Activated CD8-positive, alpha-beta memory T cell treated with anti-CD3 and anti-CD28 coated beads, Interleukin-2, amount 10 ng/mL, durations not matched to agents 7 days and 5 days (primary cell): ENCODE measurements at places on chromosomes 5 and 9. TPM values are rescaled to one million over a fixed set of nuclear protein-coding genes. Genes with fewer than 3 reads are reported as not detected.

DNA sequence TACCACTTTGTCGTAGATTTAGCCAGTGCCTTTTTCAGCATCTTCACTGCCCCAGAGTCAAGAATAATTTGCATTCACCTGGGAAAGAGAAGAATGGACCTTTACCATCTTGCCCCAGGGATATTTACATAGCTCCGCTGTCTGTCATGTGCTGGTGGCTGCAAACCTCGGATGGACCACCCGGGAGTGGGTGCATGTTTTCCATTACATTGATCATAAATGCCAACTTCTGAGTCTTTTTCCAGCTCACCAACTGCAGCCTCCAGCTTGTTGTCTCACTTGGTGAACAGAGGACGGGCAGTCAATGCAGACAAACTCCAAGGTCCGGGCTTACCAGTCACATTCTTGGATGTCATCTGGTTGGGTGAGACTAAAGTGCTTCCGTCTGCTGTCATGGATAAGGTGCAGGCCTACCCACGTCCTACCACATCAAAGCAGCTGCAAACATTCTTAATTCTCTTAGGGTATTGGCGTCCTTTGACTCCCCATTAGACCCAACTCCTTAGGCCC is 155.8 kb upstream of the APC start:
- no peak overlapping the region for H3K27ac ChIP-seq
- no peak for DNase-seq
- H3K36me3 ChIP-seq, result no peaks in the 10 kb centered on the region
- H3K4me3 ChIP-seq, result no peak overlapping the region
- H3K27me3 ChIP-seq, result peaks cover 4% of the 10 kb centered on the region

DNA sequence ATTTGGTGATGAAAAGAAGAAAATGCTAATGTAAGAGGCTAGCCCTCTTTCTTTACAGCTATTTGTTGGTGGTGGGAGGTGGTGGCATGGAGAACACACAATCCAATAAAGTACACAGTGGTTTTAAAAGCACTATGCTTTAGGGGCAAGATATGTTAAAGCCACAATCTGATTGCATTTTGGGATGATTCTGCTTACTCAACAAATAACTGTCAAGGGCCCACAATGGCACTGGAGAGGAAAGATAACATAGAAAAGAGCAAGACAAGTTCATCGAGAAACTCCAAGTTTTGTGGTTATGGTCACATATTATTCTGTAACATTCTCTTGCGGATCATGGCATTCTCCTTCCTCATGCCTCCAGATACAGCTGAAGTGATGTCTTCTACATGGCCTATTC is 38.8 kb downstream of the OTP start:
- no peak for DNase-seq
- no peaks in the 10 kb centered on the region for H3K36me3 ChIP-seq
- peaks cover 37% of the 10 kb centered on the region for H3K27me3 ChIP-seq
- no peaks in the 10 kb centered on the region for H3K4me1 ChIP-seq

DNA sequence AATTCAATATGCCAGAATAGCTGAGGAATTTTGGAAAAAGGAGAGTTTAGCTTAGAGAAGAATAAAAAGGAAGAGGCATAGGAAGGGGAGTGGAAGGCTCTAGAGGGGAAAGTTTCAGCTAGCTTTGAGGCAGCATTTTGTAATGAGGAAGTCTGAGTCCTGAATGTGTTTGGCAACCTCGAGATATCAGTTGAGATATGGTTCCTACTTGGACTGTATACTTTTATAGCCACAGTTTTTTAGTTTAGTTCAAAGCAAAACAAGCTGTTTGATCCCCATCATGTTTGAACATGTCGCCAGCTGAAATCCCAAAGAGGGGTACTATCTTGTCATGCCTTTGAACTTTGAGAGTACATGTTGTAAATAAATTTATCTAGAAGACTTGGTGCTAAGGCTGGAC is 559.0 kb upstream of the FTMT start:
- no peaks in the 10 kb centered on the region for H3K4me1 ChIP-seq
- no peak overlapping the region for H3K27ac ChIP-seq
- no peaks in the 10 kb centered on the region for H3K27me3 ChIP-seq
- DNase-seq, result no peak
- H3K36me3 ChIP-seq, result no peaks in the 10 kb centered on the region
- H3K4me3 ChIP-seq, result no peak overlapping the region

DNA sequence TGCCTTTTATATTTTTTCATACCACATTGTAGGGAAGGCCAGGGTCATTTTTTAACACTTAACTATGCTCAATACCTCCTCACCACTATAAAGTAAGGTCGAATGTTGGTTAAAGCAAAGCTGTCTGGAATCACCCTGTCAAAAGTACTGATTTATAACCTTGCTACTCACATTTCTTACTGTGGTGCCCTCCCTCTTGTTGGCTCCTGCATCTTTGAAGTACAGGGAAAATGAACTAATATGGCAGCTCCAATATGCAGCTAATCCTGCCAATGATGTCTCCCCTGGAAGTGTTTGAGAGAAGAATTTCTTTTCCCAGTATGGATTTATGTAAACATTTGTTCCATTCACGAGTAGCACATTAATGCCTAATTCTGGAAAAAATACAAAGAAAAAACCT is 108.4 kb upstream of the RPS23 start:
- DNase-seq, result no peak
- H3K4me3 ChIP-seq, result no peak overlapping the region
- H3K36me3 ChIP-seq, result no peaks in the 10 kb centered on the region
- H3K27me3 ChIP-seq, result peaks cover 3% of the 10 kb centered on the region

GRCh38 chr5:81740758-81741157 is 10.1 kb downstream of the SSBP2 start:
- H3K4me3 ChIP-seq, result no peak overlapping the region
- no peak overlapping the region for H3K27ac ChIP-seq
- H3K36me3 ChIP-seq, result peaks cover 7% of the 10 kb centered on the region
- H3K27me3 ChIP-seq, result no peaks in the 10 kb centered on the region

DNA sequence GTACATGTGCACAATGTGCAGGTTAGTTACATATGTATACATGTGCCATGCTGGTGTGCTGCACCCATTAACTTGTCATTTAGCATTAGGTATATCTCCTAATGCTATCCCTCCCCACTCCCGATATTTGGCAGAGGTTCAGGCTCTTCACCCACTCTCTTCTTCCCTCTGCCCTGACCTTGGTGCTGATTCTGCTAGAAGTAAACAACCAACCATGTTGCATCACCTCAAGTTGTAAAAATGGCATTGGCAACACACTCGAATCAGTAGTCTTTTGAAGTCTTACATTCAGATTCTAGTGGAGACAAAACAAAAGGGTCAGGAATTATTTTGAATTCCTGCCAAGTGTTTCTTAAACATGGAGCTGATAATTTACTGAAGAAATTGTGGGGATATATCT is 40.0 kb downstream of the PRR16 start:
- no peaks in the 10 kb centered on the region for H3K27me3 ChIP-seq
- H3K4me3 ChIP-seq, result no peak overlapping the region
- H3K36me3 ChIP-seq, result no peaks in the 10 kb centered on the region
- H3K4me1 ChIP-seq, result no peaks in the 10 kb centered on the region
- DNase-seq, result no peak

- peaks cover 7% of the 10 kb centered on the region for H3K27me3 ChIP-seq
- no peak for DNase-seq
- no peak overlapping the region for H3K4me3 ChIP-seq
- no peaks in the 10 kb centered on the region for H3K4me1 ChIP-seq
- H3K27ac ChIP-seq, result no peak overlapping the region
- H3K36me3 ChIP-seq, result no peaks in the 10 kb centered on the region
Measured at GRCh38 chr5:1756481-1756880, 43.2 kb downstream of the MRPL36 start.

DNA sequence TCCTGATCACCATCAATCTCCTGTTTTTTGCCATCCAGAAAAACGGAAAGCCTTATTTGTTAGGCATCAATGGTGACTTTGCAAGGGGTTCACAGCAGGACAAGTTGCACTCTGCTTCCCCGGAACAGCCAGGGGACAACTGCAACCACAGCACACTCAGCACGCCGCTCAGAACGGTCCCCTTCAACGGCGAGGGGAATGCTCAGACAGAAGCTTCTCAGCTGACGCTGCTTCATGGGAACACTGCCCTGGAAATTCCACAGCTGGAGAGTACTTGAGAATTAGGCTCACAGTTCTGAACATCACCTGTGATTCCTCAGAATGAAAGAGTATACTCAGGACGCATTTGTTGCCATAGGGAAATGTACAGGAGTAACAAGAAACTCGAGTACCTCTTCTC is 40.1 kb upstream of the PLPP6 start:
- H3K36me3 ChIP-seq, result peaks cover 16% of the 10 kb centered on the region
- peaks cover 26% of the 10 kb centered on the region for H3K4me1 ChIP-seq
- no peak for DNase-seq
- no peak overlapping the region for H3K27ac ChIP-seq

DNA sequence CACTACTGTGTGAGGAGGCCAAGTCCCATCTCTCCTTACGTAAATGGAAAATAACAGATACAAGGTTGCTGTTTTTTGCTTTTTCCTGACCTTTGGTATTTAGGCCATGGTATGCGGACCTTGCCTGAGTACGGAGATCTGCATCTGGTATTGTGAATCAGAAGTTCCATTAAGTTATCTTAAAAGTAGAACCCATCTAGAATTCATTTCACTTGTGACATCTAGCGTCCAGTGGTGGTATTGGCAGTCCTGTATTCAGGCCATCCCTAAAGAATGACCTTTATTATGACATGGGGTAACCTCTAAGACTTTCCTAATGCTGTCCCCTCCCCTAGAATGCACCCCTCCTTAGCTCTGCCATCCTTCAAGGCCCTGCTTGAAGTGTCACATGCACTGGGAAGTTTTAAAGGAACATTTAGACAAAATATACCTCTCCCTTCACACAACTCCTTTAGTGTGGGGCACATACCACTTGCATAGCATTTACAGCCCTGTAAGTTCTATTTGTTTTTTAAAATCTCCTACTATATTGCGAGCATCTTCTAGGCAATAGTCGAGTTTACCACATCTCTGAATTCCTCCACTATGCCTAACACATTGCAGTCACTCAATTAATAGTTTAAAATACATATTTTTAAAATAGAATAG is 1.9 kb upstream of the SPDL1 start:
- no peak overlapping the region for H3K4me3 ChIP-seq
- DNase-seq, result peak; percentile 78
- peaks cover 28% of the 10 kb centered on the region for H3K27me3 ChIP-seq
- H3K36me3 ChIP-seq, result peaks cover 9% of the 10 kb centered on the region

DNA sequence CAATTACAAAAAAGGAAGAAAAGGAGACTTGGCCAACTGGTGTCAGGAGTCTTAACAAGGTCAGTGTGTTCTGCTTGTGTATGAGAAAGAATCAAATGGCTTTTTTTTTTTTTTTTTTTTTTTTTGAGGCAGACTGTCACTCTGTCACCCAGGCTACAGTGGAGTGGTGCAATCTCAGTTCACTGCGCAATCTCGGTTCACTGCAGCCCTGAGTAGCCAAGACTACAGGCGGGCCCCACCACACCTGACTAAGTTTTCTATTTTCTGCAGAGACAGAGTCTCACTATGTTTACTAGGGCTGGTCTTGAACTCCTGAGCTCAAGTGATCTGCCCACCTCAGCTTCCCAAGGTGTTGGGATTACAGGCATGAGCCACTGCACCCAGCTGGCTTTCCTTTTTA is 3.1 kb upstream of the IL7R start:
- H3K27ac ChIP-seq, result peak overlapping the region; percentile 96
- peaks cover 76% of the 10 kb centered on the region for H3K4me1 ChIP-seq
- peak overlapping the region; percentile 72 for H3K4me3 ChIP-seq
- peak; percentile 76 for DNase-seq
- no peaks in the 10 kb centered on the region for H3K27me3 ChIP-seq

DNA sequence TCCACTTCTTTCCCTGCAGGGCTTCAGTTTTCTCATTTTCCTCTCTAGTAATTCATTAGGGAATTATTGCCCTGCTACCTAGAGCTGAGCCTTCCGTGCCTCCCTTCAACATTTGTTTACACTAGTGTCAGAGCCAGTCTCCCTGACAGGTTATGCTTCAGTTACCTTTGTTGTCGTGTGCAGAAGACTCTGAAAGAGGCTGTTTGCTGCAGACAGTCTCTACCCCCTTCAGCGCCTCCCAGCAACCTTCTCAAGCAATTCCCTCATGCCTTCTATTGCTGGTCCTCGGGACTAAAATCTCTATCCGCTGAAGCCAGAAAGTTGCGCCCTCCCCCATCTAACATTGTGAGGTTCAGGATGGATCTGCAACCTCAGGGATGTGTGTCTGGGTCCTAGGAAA is 12.8 kb downstream of the RALGPS1 start:
- H3K27ac ChIP-seq, result no peak overlapping the region
- H3K36me3 ChIP-seq, result no peaks in the 10 kb centered on the region
- no peak for DNase-seq
- no peaks in the 10 kb centered on the region for H3K27me3 ChIP-seq

GRCh38 chr9:21728781-21729180 is 73.7 kb upstream of the MTAP start:
- no peak overlapping the region for H3K4me3 ChIP-seq
- DNase-seq, result no peak
- H3K27me3 ChIP-seq, result peaks cover 18% of the 10 kb centered on the region
- H3K27ac ChIP-seq, result no peak overlapping the region
- no peaks in the 10 kb centered on the region for H3K4me1 ChIP-seq

- no peaks in the 10 kb centered on the region for H3K27me3 ChIP-seq
- no peak overlapping the region for H3K4me3 ChIP-seq
- no peak for DNase-seq
- no peak overlapping the region for H3K27ac ChIP-seq
Measured at GRCh38 chr9:134460206-134460605, 134.0 kb downstream of the RXRA start.

GRCh38 chr5:137431051-137431450 is 68.1 kb downstream of the SPOCK1 start:
- no peak overlapping the region for H3K27ac ChIP-seq
- no peaks in the 10 kb centered on the region for H3K36me3 ChIP-seq
- no peak for DNase-seq
- no peak overlapping the region for H3K4me3 ChIP-seq

DNA sequence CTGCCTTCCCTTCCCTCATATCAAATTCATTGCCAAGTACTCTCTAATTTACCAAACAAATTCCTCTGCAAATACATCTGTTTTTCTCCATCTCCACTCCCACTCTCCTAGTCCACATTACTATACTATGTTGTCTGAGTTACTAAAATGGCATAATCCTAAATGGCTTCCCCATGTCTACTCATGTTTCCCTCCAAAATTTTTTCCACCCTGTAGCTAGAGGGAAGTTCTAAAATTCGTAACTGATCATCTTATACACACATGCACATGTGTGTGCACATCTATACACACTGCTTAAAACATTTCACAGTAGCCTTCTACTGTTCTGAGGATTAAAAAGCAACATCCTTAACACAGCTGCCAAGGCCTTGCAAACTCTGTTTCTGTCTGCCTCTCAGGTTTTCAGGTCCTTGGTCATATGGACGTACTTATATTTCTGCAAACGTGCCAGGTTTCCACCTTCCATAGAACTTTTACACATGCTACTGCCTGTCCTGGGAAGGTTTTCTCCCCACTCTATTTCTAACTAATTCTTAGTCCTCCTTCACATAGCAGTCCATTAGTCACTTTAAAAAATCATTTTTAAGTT is 140.6 kb downstream of the LURAP1L start:
- H3K27ac ChIP-seq, result no peak overlapping the region
- H3K4me3 ChIP-seq, result no peak overlapping the region
- no peaks in the 10 kb centered on the region for H3K4me1 ChIP-seq
- no peaks in the 10 kb centered on the region for H3K36me3 ChIP-seq

- H3K4me1 ChIP-seq, result peaks cover 13% of the 10 kb centered on the region
- no peak overlapping the region for H3K4me3 ChIP-seq
- H3K36me3 ChIP-seq, result no peaks in the 10 kb centered on the region
- no peak overlapping the region for H3K27ac ChIP-seq
Measured at GRCh38 chr9:133782157-133783130, 44.3 kb upstream of the SARDH start.

The GBGT1 gene
- total RNA-seq, result 5.7 TPM

The GCNT4 gene
- 0.41 TPM for total RNA-seq

The AGTPBP1 gene
- 22.9 TPM for total RNA-seq

The PCDHGB3 gene
- 0.41 TPM for total RNA-seq

The PCDHA3 gene
- not detected for total RNA-seq

The TBC1D13 gene
- total RNA-seq, result 22.2 TPM

The IER5L gene
- 4.9 TPM for total RNA-seq

The DNM1 gene
- total RNA-seq, result 0.40 TPM
